ENCODE measurements at places on chromosomes 11 and 22.
A peak's percentile ranks its signal among the peaks of the same experiment; 100 is the strongest.

DNA sequence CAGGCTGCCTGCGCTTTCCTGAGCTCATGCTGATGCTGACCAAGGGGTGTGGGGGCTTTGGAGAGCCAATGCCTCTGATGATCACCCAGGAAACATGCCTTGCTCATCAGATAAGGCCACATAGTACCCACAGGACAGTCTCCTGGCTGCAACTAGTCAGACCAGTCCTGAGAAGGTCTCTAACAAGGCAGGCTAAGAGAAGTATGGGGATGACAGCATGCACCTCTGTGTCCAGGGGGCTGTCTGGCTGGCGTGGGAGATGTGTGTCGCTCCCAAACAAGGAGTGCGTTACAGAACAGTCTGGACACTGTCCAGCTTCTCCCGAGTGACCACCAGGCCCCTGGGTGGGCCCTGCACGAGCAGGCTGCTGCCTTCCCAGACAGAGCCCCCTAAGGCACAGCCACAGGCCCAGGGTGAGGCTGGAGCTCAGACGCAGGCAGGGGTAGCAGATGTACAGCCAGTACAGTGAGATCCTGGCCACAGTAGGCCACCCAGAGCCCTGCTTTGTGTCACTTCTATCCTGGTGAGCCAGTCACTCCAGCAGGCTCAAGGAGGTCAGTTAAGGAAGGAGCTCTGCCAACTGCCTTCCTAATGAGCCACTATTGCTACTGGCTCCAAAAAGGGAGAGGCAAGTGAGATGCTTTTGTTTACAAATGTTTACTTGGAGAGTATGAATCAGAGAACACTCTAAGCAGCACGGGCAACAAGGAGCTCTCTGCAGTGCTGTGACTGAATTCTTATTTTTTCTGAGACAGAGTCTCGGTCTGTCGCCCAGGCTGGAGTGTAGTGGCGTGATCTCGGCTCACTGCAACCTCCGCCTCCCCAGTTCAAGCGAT is 66.0 kb upstream of the CLTCL1 start:
- DNase-seq: no peak

GRCh38 chr22:48494256-48494967 is 1333.3 kb downstream of the BRD1 start:
- no peak for DNase-seq

DNA sequence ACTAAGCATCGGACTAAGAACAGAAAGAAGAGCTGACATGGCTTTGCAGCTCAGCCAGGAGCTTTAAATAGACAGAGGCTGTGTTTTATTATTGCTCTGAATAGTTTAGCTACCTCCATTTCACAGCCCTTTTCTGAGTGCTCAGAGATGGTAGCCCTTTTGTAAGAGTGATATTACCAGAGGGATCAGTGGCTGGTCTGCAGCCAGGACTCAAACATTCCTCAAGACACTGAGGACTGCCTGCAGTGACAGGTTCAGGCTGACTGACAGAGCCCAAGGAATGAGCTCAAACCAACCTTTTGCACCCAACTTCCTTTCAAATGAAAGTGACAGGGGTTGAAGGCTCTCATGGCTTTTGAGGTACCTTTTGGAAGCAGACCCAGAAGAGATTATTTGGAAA is 189.0 kb downstream of the DDX10 start:
- DNase-seq: no peak

GRCh38 chr11:554428-555226 is 5.9 kb downstream of the LMNTD2 start:
- DNase-seq: peak; percentile 79

- DNase-seq: no peak
Measured at GRCh38 chr11:110989428-110990133, 255.9 kb upstream of the POU2AF2 start.
